ENCODE measurements at places on chromosomes 2 and 18.
A peak's percentile ranks its signal among the peaks of the same experiment; 100 is the strongest.

DNA sequence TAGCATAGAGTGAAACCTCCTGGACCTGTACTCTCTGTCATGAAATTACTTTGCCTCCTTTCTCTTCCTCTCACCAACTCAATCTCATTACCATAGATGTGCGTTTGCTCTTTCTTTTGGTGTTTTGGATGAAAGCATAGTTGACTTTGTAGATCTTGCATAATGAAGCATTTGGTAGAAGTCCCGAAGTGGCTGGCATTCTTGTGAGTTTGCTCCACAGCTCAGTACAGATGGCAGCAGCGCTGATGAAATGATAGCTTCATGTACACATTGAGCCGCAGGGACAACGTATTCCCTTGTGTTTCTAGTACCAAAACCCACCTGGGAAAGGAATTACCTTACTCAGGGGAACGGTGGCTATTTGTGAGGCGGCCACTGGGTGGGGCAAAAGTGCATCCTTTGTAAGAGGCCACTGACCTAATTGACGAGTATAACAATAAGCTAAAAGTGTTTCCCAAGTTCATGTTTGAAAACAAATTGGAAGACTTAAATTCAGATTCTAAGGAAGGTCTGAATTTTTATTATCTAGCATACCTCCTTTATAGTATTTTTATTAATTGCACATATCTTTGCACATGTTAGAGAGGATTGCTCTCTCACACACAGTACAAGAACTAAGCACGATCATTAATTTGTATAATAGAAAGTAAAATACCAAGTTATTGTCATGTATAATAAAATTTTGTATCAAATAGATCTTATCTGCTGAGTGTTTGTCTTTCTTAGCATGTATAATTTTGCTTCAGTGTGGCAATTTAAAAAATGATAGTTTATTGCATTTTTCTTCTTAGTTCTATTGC is 25.4 kb upstream of the CDH7 start:
- no peak for DNase-seq

- DNase-seq, result no peak
These were observed 53.6 kb downstream of the SMAD2 start for GRCh38 chr18:47876813-47877212.

GRCh38 chr2:25899404-25899970 is 21.2 kb upstream of the ASXL2 start:
- no peak for DNase-seq

DNA sequence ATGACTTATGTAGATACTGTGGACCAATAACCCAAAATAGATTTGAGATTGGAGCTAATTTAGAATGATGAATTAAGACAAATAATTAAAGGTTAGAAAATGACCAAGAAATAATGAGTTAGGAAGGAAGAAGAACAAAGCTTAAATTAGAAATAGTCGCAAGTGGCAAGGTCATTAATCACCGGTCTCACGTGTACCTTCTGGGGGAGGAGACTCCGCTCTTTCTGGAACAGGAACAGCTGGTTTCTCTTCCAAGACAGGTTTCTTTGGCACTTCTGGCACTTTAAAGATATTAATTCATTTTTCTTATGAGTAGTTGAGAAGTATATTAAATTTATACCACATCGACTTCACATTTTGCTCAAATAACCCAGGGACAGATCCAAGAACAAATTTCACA is 156.7 kb downstream of the TTN start:
- no peak for DNase-seq

DNA sequence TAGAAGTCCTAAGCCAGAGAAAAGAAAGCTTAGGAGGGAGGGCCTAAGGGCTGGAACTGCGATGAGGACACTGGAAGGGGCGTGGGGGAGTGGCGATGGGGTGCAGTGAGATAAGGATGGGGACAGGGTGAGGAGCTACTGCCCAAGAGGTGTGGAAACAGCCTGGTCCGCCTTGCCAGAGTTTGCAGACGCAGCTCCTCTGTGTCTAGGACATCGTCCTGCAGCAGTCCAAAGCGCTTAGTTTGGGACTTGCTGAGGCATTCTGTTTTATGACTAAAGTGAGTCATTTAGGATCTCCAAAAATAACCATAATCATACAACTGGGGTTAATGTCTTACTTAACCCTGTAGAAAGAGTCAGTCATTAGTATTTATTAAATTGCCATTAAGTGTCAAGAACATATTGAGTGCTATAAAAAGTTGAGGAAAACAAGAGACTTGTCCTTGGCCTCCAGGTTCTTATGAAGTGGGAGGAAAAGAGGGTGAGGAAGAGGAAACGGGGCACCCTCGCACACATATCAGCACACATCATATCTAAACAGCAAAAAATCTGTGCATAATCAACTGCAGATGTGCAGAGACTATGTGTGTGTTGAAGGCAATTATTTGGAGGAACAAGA is 74.8 kb downstream of the CDK15 start:
- peak; percentile 79 for DNase-seq

DNA sequence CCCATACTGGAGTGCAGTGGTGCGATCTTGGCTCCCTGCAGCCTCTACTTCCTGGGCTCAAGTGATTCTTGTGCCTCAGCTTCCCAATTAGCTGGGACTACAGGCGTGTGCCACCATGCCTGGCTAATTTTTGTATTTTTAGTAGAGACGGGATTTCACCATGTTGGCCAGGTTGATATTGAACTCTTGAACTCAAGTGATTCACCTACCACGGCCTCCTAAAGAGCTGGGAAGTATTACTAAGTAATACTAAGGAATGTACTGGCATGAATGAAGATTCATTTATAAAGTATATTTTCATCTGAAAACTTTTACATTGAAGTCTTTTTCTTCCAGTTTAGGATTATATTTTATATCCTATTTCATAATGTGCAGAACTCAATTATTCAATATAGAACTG is 38.1 kb downstream of the NUP35 start:
- no peak for DNase-seq

Measured in fibroblast of skin of left biceps (primary cell).